Bronchus fibroblast of lung (primary cell): ENCODE measurements at places on chromosomes 6 and 20. TPM values are rescaled to one million over a fixed set of nuclear protein-coding genes. Genes with fewer than 3 reads are reported as not detected.

Gene ZNF165
- total RNA-seq, result 0.34 and 0.45 TPM in 2 replicates

Gene CLDN20
- total RNA-seq, result not detected in 2 replicates

Gene FOXS1
- not detected in 2 replicates for total RNA-seq

Gene OPN5
- not detected in 2 replicates for total RNA-seq

Gene KCNK15
- not detected in 2 replicates for total RNA-seq

Gene IRAK1BP1
- 2.8 and 3.0 TPM in 2 replicates for total RNA-seq

Gene DEFB124
- total RNA-seq, result not detected in 2 replicates

Gene SAMD3
- not detected in 2 replicates for total RNA-seq

Gene SEC23B
- 51.4 and 54.7 TPM in 2 replicates for total RNA-seq

Gene BMP5
- 1.9 and 2.0 TPM in 2 replicates for total RNA-seq

Gene SAMD10
- 2.2 and 4.5 TPM in 2 replicates for total RNA-seq

Gene CDSN
- total RNA-seq, result not detected in 2 replicates

Gene MYH7B
- under 0.01 and 0.15 TPM in 2 replicates for total RNA-seq

Gene LY6G5C
- total RNA-seq, result 1.0 and 2.2 TPM in 2 replicates

Gene PRDM13
- total RNA-seq, result under 0.01 TPM in 1 of 2 replicates, not detected in the other
